Astrocyte of the spinal cord (primary cell): ENCODE measurements at places on chromosomes 2 and 18.
A peak's percentile ranks its signal among the peaks of the same experiment; 100 is the strongest.

DNA sequence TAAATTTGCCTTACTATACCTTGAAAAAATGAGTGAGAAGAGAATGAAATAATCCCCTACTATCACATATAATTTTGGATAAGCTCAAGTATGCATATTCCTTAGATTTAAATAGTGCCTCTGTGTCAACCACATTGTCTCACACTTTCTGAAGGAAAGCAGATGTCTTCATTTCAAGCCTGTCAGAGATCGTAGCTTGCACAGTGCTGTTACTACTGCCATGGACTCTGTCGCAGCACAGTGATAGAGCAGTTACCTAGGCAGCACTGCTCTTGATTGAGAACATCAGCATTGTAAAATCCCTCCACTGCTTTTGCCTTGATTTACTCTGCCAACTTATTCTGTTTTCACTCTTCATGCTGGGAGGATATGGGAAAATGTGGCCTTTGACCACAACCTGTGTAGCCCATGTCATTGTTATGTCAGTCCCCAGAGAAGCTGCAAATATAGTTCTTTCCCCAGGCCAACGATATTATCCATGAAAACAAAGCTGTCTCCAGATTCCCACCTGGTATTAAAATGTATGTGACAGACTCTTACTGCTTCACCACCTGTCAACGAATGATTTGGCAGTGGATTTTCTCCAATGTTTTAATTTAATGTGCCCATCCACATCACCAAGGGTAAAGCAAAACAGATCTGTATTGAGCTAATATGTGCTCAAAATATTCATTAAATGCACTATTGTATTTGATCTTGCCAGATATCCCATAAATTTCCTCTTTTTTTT is 675.7 kb downstream of the METTL4 start:
- no peak for DNase-seq

GRCh38 chr2:23412556-23413155 is 27.7 kb downstream of the KLHL29 start:
- DNase-seq, result peak; percentile 49

GRCh38 chr2:228839421-228839876 is 431.6 kb downstream of the PID1 start:
- DNase-seq, result no peak

DNA sequence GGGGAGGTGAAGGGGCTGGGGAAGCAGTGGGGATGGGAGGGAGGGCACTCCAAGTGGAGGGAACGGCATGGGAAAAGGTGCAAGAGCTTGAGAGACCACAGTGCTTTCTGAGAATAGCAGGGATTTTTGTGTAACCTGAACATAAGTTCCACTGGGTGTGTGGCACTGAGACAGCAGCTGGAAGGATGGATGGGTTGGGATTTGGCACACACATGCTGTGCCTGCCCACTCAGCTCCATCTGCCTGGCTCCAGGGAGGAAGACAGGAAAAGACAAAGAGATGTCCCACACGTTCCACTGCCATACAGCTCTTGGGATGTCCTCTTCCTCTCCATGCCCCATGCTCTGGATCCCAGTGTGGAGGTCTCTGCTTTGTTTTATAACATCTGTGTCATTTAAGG is 114.1 kb upstream of the TEX51 start:
- no peak for DNase-seq

GRCh38 chr2:3039188-3040065 is 338.2 kb downstream of the EIPR1 start:
- no peak for DNase-seq

DNA sequence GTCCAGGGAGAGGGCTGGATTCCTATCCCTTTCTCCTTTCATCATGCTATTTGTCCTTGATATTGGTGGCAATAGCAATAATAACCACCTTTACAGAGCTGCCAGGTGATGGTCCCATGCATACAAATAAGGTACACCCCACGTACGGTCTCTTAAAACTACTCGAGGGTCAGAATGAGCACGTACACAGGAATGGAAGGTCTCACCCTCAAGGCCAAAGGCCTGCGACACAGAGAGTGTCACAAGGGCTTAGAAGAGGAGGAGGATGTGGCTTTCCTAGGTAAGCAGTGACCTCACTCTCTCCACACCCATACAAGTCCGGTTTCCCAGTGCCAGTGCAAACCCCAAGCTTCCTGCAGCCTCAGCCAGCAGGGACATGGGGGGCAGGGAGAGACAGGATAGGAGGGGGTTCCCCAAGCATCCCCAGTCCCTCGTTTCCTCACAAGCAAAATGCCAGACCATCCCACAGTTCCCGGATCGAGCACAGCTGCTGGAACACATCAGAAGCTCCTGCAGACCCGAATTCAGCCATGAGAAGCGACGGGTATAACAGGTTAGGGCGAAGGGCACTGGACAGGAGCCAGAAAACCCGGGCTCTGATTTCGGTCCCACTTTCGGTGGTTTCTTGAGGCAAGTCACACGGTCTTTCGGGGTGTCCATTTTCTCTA is 49.2 kb downstream of the PLB1 start:
- no peak for DNase-seq

DNA sequence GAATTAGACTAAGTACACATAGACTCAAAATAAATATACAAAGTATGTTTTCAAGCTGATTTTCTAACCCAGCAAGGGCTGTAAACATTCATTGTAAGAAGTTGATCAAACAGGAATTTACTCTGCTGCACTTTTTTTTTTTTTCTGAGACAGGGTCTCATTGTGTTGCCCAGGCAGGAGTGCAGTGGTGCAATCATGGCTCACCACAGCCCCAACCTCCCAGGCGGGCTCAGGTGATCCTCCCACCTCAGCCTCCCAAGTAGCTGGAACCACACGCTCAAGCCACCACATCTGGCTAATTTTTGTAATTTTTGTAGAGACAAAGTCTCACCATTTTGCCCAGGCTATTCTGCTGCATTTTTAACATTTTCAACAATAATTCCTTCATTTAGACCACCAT is 8.3 kb upstream of the CFLAR start:
- DNase-seq, result no peak

DNA sequence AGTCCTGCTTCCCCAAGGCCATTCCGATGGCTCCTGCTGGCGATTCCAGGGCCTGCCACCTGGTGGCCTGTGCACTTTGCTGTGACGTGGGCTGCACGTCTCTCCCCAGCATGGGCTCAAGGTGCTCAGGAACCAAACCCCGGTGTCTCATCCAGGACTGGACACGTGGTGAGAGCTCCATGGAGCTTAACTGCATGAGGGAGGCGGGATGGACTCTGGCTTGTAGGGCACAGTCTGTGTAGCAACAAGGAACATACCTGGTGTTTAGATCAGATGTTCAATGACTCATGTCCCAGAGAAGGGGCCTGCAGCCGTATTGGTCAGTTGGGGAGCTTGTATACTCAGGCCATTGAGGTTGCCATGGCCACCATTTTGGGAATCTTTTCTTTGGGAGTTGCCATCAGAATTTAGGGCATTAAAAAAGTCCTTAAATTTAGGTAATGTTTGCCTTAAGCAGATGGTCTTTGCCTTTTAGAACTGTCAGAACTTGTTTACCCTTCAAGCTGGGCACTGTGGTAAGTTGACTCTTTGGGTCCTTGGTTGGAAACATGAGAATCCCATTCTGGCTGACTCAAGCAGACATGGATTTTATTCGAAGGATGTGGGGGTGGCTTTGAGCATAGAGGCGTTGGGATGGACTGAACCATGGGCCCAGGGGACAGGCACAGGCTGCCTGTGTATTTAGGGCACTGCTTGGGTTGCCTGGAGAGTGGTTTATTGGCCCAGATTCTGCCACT is 21.0 kb downstream of the AGAP1 start:
- no peak for DNase-seq

- DNase-seq, result no peak
These were observed 2.9 kb downstream of the ALS2 start for GRCh38 chr2:201777869-201778268.

DNA sequence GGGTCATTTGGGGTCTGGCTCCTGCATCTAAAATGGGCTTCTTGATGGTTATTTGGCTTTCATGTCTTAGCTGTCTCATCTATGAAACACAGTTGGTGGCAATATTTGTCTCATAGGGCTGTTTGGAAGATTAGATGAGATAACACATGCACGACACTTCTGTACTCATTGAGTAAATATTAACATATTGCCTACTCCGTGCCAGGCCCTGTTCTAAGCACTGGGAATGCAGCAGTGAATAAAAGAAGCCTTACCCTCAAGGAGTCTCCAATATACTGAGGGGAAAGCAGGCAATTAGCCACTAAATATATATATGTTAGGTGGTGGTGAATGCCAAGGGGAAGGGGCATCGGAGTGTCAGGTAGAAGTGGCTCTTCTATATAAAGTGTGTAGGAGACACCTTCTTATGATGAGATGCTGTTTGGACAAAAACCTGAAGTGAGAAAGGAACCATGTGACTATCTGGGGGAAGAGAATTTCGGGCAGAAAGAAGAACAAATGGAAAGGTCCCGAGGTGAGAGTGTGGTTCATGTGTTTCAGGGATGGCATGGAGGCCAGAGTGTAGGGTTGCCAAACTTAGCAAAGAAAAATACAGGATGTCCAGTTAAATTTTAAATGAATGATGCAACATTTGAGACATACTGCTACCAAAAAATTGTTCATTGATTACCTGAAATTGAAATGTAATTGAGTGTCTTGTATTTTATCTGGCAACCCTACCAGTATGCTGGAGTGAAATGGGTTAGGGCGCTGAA is 11.8 kb downstream of the SLC3A1 start:
- no peak for DNase-seq

DNA sequence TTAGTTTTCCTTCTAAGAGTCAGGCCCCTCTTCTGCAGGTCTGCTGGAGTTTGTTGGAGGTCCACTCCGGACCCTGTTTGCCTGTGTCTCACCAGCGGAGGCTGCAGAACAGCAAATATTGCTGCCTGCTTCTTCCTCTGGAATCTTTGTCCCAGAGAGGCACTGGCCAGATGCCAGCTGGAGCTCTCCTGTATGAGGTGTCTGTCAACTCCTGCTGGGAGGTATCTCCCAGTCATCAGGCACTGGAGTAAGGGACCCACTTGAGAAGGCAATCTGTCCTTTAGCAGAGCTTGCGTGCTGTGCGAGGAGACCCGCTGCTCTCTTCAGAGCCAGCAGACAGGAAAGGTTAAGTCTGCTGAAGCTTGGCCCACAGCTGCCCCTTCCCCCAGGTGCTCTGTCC is 4.8 kb downstream of the REG1B start:
- DNase-seq, result no peak

DNA sequence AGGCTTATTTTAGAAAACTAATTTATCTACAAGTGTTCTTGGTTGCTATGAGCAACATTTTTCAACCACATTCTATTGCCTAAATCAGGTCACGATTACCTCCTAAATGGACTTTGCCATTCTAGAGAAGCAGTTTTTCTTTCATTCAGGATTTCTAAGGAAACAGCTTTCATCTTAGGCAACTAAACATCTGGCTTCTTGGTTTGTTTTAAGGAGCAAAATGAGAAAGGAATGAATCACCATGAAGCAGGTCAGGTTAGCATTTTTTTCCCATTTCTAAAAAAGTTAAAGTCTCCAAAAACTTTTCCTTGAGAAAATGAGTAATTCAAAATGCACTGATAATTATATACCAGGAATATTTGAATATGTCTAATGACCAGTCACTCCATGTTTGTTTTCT is 114.8 kb downstream of the GAREM1 start:
- DNase-seq, result peak; percentile 69

DNA sequence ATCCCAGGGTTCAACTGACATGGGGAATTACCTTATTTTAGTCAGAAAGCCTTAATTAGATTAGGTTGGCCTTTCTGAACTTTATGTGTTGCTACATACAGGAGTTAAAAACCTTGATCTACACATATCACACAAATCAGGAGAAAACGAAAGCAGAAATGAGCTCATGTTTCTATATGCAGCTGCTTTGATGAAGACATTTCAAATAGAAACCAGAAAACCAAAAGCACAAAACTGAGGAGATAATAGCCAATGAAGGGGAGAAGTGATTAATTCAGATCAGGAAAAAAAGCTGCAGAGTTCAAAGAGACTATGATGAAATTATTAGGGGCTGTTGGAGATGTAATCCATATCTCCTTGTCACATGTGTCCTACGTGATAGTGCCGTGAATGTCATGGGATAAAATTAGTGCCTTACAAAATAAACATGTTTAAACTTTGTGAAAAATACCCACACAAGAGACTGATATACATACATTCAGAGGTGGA is 255.0 kb downstream of the CAMKMT start:
- no peak for DNase-seq

DNA sequence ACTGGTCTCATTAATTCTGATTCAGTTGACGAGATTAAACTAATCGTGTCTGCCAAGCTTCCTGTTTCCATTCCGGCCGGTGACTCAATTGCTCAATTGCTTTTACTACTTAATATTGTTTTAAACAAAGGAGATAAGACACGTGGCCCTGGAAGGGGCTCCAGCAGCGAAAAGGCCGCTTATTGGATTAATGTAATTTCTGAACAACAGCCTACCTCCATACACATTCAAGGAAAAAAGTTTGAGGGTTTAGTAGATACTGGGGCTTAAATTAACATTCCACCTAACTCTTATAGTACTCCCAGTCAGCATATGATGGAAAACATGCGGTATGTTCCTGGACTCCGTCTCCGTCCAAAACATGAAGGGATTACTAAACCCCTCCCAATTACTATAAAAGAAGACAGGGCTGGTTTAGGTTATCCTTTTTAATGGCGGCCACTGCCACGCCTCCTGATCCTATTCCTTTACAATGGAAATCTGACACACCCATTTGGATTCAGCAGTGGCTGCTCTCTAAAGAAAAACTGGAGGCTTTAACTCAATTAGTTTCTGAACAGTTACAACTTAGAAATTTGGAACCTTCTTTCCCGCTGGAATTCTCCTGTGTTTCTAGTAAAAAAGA is 27.1 kb downstream of the VPS54 start:
- DNase-seq, result no peak

DNA sequence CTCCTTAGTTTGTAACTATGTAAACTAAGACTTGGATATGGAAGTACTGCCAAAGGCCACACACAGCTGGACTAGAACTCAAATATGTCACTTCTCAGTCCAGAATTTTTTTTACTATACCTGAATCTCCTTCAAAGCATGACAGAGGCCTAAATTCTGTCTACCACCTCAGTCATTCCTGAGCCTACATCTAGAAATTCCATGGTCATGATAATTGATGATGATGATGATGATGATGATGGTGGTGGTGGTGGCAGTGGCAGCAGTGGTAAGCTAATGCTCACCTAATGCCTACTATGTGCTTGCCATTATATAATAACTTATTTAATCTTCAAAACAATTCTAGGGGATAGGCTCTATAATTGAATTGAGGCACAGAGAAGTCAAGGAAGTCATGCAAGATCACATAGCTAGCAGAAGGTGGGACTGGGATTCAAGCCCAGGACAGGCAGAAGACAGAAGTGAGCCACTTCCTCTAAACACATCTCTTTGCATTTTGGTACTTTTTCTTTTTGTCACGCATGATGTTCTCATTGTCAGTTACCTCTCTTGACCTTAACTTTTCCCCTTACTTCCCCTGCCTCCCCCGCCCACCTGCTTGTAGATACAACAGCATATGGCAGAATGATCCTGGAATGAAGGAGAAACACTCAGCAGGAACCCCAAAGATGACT is 539.3 kb downstream of the TNS1 start:
- no peak for DNase-seq

- no peak for DNase-seq
These were observed 28.5 kb downstream of the TMEM131 start for GRCh38 chr2:97967216-97967592.

- no peak for DNase-seq
These were observed 217.6 kb downstream of the CDH7 start for GRCh38 chr18:65968239-65969004.

GRCh38 chr2:213703406-213704098 is 419.3 kb downstream of the SPAG16 start:
- DNase-seq, result no peak
